Fibroblast of villous mesenchyme (primary cell): ENCODE measurements at places on chromosomes 11 and 22.
A peak's percentile ranks its signal among the peaks of the same experiment; 100 is the strongest.

DNA sequence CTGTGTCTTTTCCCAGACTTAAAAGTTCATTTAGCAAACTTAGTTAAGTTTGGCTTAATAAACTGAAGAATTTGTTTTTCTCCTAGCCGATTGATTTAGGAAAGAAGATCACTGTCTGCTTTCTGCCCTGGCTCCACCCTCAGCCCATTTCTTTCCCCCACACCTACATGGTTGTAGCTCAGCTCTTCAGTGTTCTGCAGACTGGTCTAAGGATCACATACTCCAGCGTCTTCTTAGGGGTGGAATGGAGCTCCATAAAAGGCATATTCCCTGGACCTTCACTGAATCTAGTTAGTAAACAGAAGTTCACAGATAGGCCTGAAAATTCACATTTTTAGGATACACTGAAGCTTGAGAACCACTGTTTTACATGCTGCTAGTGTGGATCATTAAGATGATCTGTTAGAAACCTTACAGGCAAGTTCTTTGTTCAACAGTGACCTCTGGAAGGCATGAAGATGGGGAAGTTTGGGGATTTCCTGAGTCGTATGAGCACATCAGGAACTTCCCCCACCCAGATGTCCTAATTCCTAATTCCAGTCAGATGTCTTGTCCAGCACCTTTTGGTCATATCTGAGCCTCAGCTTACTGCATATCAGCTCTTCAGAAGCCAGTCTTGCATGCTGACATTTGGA is 16.8 kb downstream of the PIWIL4 start:
- DNase-seq = peak; percentile 17

- DNase-seq = no peak
Observed at GRCh38 chr11:40287916-40288803, 1171.3 kb downstream of the LRRC4C start.

- no peak for DNase-seq
Observed at GRCh38 chr11:120704256-120704750, 192.8 kb downstream of the GRIK4 start.

DNA sequence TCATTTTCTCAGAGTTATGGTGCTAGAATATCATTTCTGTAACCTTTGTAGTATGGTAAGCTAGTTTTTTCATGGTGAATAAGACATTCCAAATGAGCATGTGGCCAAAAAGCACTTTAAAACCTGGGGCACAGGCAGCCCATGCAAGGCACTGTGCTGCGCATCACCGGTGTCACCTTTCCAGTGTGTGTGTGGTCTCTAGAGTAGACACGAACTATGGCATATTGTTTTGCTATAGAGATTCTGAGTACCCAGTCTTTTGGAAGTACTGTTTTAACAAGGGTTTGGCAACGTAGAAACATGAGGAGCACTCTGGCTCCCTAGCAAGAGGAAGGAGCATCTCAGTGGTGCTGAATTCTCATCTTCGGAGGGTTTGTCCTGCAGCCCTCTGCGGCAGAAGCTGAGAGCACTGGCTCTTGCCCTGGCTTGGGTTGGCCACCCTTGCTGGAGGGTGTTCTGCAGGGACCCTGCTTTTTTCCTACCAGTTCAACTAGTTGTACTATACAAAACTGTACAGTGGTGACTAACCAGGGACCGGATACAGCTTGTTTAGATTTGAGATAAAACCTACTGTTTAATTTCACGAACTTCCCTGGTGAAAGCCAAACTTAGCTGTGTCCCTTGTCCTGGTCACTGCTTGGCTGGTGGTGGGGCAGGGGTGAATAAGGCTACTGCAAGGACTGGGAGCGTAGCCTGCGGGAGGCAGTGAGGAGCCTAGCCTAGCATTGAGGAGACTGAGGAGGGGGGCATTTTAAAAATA is 135.7 kb downstream of the ATXN10 start:
- peak; percentile 45 for DNase-seq

DNA sequence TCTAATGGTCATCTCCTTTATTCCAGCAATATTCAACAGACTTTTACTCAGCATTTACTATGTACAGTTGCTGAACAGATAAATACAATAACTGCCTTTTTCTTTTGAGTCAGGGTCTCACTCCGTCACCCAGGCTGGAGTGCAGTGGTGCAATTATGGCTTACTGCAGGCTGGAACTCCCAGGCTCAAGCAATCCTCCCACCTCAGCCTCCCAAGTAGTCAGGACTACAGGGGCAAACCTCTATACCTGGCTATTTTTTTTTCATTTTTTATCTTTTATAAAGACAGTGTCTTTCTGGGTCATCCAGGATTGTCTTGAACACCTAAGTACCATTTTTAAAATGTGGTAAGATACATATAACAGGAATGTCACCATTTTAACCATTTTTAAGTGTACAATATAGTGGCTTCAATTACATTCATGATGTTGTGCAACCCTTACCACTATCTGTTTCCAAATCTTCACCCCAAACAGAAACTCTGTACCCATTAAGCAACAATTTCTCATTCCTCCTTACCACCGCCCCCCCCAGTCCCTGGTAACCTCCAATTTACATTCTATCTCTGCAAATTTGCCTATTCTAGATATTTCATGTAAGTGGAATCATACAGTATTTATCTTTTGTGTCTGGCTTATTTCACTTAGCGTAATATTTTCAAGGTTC is 67.8 kb downstream of the MIAT start:
- DNase-seq = peak; percentile 26

- no peak for DNase-seq
Observed at GRCh38 chr11:75955443-75955842, 140.4 kb downstream of the UVRAG start.

GRCh38 chr11:128234143-128234542 is 353.2 kb downstream of the ETS1 start:
- DNase-seq = no peak

DNA sequence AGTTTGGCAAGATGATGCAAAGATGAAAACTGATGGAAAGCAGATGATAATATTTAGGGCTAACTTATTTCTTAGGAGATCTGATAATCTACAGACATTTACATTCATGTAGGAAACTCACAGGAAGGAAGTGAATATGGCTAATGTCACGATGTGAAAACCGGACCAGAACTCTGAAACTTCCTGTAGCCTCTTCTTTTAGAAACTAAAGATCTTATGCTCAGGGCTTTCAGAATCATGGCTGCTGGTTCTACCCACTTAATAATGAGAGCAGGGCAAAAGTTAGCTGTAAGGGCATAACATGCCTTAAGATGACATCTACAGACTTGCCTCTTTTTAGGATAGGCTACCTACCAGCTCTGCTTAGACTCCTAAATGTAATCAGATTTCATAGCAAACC is 15.2 kb downstream of the CPSF7 start:
- DNase-seq = no peak

- DNase-seq = no peak
Observed at GRCh38 chr11:14471127-14471526, 28.5 kb downstream of the COPB1 start.

- DNase-seq = no peak
Observed at GRCh38 chr22:49783036-49783746, 44.5 kb downstream of the BRD1 start.

- DNase-seq = no peak
Observed at GRCh38 chr11:80415580-80415979, 974.8 kb upstream of the TENM4 start.

- no peak for DNase-seq
Observed at GRCh38 chr11:60127311-60127811, 38.9 kb downstream of the MS4A2 start.

GRCh38 chr11:59009661-59010060 is 70.4 kb downstream of the GLYATL1 start:
- DNase-seq = no peak

- peak; percentile 24 for DNase-seq
Observed at GRCh38 chr11:35304386-35304775, 115.0 kb downstream of the SLC1A2 start.

- peak; percentile 5 for DNase-seq
Observed at GRCh38 chr11:2554338-2555207, 109.8 kb downstream of the KCNQ1 start.

DNA sequence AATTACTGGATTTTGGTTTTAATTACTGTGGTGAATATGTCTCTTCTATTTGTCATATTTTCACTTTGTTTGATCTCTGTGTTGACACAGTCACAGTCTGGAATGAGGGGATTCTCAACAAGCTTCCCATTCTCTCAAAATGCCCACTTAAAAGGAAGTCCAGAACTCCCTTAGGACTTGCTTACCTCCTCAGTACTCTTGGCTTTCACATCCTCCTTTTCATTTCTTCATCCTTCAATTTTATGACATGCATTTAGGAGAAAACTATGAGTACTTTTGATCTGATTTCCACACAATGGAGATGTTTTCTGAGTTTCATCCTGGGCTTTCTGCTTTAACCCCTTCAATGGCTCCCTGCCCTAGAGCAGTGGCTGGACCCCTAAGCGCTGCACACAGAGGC is 49.3 kb upstream of the FLI1 start:
- no peak for DNase-seq

DNA sequence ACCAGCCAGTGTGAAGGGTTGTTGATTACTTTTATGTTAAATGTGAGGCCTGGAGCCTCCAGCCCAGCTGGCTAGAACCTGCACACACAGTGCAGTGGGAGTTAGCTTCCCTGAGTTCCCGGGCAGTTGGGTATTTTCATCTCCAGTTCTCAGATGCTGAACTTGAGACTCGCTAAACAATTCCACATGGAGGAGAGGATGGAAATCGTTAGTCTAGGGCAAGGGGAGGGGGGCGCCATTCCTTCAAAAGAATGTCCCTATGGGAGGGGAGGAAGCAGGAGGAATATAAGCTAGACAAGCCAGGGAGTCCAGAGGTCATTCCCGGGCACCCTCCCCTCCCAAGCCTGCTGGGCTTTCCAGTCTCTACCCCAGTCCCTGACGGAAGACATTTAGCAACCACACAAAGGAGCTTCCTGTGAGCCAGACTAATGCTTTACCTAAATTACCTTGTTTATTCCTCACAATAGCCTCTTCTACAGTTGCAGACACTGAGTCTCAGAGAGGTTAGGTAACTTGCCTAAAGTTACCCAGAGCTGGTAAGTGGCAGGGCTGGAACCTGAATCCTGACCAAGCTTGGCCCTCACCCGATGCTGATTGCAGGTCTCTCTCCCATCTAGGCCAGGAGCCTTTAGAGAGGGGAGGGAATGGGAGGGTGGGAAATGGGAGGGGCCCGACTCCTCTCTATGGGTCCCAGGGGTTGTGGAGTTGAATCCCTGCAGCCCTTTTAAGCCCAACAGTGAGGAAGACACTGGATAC is 1.9 kb upstream of the TSKU start:
- DNase-seq = peak; percentile 46

GRCh38 chr11:17703951-17704350 is 15.4 kb upstream of the MYOD1 start:
- peak; percentile 26 for DNase-seq

- no peak for DNase-seq
Observed at GRCh38 chr11:29564486-29564885, 452.3 kb downstream of the KCNA4 start.

DNA sequence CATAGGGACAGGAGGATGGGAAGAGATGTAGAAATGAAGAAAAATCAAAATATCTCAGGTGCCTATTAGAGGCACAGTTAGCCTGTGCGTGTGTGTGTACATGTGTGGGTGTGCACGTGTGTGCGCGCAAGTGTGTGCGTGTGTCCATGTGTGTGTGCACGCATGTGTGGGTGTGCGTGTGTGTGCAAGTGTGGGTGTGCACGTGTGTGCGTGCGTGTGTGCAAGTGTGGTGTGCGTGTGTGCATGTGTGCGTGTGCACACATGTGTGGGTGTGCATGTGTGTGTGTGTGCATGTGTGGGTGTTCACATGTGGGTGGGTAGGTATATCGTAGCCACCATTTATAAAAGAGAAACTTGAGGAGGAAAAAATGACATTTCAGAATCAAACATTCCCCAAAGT is 9.4 kb downstream of the CRYBB2 start:
- DNase-seq = no peak

DNA sequence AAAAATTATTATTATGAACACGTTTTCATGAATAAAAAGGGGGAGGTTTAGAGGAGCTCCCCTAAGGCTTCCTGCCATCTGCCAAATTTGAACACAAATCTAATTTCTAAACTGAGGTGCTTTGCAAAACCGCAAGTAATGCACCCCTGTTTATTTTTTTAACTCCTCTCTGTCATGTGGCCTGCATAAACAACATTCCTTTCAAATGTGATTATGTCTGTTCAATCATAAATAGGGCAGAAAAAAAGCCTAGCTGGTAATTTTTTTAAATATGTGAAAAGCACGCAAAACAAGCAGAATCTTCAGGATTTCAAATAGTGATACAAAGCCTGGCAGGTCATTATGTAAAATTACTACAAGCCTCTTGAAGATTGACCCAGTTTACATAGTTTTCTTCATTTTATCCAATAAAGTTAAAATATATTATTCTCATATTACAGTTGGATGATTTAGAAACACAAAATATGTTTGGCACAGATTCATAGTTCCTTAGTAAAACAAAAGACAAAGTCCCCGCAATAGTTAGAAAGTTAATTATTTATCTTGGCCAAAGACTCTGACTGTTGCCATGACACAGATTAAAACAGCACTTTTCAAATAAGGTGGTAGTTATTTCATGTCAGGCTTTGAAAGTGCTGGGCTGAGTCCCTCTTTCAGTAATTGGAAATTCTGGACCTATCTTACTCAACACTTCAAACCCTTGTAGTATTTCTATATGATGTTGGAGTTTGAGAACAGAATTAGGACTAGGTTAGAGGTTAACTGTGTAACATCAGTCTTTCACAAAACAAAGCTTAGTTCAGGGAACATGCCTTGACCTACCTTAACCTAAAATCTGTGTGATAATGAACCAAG is 200.3 kb upstream of the MPPED2 start:
- DNase-seq = peak; percentile 17
